ENCODE measurements at places on chromosomes 1 and 21.

DNA sequence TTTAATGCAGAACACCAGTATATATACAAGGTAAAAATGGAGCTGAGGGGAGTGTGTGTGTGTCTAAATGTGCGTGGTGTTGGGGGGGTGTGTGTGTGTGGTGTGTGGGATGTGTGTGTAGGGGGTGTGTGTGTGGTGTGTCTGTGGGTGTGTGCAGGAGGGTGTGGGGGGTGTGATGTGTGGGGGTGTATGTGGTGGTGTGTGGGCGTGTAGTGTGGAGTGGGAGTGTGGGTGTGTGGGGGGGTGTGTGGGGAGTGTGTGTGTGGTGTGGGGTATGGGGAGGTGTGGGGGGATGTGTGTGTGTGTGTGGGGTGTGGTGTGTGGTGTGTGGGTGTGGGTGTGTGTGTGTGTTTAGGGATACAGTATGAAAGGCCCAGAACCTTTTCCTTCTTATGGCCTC lies 202.3 kb upstream of the CACYBP start:
- DNase-seq: no peak

- DNase-seq: no peak
These were observed 86.2 kb downstream of the UBR4 start for GRCh38 chr1:19123837-19124236.

- no peak for DNase-seq
These were observed 781 bp downstream of the PROX1 start for GRCh38 chr1:213988507-213989001.

DNA sequence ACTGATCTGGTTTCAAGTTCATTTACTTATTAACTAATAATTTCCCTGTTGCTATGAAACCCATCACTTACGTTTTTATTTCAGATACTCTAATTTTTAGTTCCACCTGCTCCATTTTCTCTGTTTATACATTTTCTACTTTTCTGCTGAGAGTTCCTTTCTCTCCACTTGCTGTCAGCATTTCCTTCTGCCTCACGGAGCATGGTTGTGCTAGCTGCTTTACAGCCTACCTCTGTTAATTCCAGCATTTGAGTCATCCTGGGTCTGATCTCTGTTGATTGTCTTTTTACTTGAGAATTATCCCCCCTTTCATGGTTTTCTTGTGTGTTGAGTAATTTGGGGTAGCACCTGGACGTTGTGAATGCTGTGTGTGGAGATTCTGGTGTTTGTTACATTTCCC lies 373.2 kb upstream of the C1orf174 start:
- DNase-seq: no peak

- no peak for DNase-seq
These were observed 517 bp downstream of the LRIG2 start for GRCh38 chr1:113073479-113073950.

DNA sequence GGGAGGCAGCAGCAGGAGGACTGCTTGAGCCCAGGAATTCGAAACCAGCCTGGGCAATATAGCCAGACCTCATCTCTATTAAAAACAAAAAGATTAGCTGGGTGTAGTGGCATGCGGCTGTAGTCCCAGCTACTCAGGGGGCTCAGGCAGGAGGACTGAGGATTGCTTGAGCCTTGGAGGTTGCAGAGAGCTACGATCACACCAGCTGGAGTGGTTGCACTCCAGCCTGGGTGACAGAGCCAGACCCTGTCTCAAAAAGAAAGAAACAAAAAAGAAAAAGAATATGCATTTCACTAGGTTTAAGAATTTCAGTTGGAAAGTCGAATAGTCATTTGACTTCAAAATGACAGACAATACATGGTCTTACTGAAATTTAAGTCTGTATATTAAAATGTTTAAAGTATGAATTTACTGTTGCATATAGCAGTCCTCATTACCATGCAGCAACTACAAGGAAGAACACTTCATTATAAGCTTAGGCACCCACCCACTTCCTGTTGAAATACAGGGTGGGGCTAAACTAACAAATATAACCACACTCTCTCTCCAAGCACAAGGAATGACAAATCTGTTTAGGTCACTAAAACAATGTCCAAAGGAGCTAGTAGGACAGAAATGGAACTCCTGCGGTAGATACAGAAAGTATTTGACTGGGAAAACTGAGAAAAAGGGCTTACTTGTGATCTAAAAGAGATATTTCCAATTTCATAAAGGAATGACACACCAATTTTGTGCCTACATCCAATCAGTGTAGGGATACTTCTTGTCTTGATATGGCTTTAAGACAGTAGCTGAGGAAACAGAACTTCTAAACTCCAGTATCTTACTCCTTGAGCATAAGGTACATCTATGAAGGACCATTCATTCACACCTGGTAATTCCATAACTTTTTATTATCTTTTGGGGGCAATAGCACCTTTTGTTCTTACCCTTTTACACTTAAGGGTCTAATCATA lies 44.1 kb downstream of the GPR3 start:
- no peak for DNase-seq

- no peak for DNase-seq
These were observed 65.7 kb downstream of the SETD4 start for GRCh38 chr21:35994613-35995012.

- DNase-seq: no peak
These were observed 321.0 kb downstream of the LTN1 start for GRCh38 chr21:28671549-28672195.

GRCh38 chr1:14941864-14942263 lies 211.7 kb upstream of the TMEM51 start:
- no peak for DNase-seq

DNA sequence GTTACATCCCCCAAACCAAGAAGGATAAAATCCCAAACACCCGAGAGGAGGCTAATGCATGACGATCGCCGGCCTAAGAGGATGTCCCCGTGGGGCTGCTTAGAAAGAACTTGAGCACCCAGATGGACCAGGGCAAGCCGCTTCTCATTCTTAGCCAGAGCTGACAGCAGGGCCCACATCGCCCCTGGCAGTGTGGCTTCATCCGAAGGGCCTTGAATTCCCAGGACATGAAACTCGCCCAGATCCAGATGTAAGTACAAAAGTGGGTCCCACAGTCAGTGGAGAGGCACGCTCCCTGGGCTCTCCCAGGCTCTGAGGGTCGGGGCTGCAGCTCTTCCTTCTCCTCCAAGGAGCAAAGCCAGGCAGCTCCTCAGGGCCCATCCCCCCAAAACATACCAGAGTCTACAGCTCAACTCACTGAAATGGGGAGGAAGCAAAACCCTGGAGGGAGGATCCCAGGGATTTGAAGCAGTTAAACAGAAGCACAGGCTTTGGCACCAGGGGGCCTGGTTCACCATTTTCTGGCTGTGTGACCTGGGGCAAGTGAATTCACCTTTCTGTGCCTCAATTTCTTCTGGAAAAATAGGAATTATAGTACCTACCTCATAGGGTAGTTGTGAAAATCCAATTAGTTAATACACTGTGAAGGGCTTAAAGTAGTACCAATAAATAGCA lies 85.6 kb downstream of the MAN1C1 start:
- no peak for DNase-seq

DNA sequence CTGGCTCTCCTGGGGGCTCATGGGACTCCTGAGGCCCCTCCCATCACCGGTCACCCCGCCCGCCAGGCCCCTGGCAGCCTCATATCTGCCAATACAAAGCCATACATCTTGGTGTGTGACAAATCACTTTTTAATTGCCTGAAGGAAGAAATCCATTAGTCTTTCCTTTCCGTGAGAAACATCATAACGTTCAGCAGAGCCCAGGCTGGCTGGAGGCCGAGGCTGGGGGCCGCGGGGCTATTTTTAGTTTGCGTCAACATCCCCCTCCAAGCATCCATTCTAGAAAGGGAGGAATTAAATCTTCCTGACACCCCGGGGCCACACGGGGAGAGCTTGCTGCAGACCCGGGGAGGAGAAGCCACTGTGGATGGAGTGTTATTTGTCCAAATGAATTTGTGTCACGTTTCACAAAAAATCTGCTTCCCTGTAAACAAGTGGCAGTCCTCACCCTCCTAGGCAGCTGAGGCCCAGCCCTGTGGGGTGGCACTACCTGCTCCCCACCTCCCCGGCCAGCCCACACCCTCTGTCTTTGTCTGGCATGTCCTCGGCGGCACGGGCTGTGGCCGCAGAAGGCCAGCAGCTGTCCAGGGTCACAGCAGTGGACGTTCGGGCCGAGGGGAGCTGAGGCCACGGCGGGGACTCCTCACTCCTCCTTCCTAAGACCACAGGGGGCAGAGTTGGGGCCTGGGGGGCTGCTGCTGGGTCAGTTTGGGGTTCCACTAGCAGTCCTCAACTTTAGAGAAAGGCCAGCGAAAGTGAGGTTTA lies 236.9 kb upstream of the VAMP3 start:
- DNase-seq: no peak

Measured in activated naive CD8-positive, alpha-beta T cell treated with anti-CD3 and anti-CD28 coated beads, Interleukin-2, amount 50 U/mL, for 16 hours (primary cell).